ENCODE measurements at places on chromosomes 5 and 9.
A peak's percentile ranks its signal among the peaks of the same experiment; 100 is the strongest.

- no peak for DNase-seq
Observed at GRCh38 chr5:41831155-41831554, 39.1 kb downstream of the OXCT1 start.

- DNase-seq, result peak; percentile 88
Observed at GRCh38 chr5:88952344-88952743, 69.4 kb upstream of the MEF2C start.

DNA sequence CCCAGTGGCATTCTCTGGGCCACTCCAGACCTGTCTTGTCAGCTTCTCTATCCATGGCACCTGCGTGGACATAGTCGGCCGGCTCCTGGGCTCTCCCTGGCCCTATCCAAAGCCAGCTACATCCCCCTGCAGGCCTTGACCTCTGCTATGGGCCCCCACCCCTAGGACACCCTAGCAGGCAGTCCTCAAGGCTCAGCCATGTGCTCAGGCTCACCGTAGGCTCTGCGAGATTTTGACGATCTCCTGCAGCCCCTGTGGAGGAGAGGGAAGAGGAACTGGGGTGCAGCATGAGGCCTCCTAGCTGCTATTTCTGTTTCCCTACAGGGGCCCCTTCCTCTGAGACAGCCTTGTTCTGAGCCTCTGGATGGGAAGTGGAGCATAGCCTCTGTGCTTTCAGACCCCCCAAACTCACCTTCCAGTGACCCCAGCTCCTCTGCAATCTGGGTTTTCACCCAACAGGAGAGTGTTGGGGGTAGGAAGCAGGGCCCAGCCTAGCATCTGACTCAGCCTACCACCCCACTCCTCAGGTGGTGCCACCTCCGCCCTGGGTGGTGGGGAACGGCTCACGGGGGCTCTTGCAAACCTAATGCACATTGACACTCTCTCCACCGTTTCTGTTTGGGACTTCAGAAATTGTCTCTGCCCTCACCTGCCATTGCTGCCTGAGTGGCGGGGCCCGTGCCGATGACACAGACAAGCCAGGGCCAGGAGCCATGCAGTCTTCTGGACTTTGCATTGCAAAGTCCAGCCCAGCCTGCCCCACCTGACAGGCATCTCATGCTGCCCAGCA, 36.7 kb downstream of the HRH2 start:
- no peak for DNase-seq

- no peak for DNase-seq
Observed at GRCh38 chr5:30505014-30505886, 688.2 kb upstream of the CDH6 start.

GRCh38 chr9:111916234-111916645, 19.6 kb downstream of the UGCG start:
- no peak for DNase-seq

DNA sequence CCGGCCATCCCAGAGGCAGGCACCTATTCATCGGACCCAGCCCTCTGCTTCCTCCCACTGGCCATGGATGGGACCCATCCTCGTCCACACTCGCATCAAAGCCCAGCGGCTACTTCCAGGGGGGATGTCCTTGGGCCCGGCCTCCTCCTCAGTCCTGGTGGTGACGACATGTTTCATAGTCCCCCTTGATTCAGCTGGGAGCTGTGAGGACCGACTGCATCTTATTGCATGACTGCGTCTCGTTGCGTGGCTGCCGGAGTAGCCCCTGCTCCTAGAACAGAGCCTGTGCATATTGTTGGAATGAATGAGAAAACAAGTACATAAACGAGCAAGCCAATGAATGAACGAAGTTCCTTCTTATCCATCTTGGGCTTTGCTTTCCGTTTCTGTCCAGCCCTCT, 12.8 kb downstream of the NCS1 start:
- DNase-seq, result no peak

- DNase-seq, result no peak
Observed at GRCh38 chr9:114006931-114007691, 71.0 kb downstream of the AMBP start.

DNA sequence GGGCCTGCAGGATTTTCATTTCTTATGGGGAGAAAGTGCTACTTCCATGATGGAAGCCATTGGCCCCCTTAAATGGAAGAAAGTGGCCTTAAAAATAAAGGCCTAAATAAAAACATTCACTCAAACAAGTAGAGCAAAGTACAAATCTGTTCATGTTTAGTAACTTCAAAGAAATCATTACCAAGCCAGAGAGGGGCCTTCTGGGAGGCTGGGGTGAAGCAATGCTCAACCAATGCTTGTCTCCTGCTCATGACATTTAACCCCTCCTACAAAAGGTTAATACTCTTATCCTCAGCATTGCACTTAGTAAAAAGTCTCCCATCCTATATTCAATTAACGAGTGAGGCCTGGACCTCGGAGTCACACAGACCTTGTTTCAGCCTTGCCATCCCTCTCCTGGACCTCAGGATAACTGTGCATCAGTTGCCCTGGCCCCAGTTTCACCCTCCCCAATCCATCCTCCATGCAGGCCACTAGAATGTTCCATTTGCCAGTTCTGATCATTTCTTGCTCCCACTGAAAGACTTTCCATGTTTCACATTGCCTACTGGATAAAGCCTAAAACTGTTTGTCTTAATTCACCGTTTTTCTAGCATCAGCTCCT, 36.9 kb upstream of the ALDH1B1 start:
- no peak for DNase-seq

- no peak for DNase-seq
Observed at GRCh38 chr5:83531661-83532060, 60.1 kb downstream of the VCAN start.

- DNase-seq, result no peak
Observed at GRCh38 chr5:138869763-138870500, 5.2 kb downstream of the LRRTM2 start.

- no peak for DNase-seq
Observed at GRCh38 chr9:132609184-132609583, 26.8 kb downstream of the BARHL1 start.

DNA sequence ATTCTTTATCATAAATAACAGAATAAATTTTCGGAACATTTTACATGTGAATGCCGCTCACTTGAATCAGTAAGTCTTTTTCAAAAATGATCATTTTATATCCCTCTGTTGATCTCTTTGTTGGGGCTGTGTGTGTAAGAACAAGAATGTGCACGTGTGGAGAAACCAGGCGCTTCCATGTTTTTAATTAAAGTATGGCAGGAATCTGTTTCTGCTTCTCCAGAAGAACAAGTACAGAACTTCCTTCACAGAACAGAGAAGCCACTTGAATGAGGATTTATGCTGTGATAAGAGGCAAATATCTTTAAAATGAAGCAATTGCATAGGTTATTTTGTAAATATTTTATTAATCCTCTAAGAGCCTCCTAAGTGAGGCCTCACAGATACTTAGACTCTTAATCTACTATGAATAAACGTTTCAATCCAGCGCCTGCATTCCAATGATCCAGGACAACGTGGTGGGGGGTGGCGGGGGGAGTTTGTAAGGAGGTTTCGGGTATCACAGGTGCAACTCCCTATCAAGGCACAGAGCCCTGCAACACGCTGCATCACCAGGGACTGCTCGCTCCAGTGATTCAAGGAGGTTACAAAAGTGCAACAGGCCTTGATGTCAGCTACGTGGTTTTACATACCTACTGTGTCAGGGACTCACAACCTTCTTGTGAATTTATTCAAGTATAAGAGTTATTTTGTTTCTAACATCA, 409.2 kb downstream of the BNC2 start:
- DNase-seq, result no peak

- DNase-seq, result no peak
Observed at GRCh38 chr5:149702934-149703646, 27.0 kb upstream of the PPARGC1B start.

DNA sequence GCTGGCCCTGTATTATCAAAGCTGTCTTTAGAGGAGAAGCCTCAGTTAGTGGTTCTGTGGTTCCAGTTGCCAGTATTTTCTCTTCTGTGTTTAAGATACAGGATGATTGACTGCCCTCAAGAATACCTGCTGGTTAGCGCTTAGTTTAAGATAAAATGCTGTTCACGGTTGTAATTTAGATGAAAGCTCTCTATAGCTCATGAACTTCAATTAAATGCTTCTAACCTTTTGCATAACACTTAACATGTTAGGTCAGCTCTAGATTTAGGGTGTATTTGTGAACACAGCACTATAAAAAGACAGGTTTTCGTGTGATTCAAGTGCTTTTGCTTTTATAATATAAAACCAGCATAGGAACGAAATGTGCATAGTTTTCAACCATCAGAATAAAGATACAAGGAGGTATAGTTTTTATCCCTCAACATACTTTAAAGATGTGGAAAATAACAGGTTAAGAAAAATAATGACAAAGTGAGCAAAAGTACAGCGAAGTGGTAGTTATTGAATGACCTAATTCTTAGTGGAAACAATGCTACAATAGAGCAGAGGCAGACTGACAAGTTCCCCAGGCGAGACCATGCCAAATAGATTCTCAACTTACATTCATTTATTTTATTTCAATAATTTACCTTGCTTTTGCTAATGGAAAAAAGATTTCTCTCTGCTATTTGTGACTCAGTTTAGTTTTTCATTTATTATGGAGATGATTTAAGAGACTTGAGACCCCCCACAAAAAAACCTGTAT, 602.6 kb upstream of the DMAC1 start:
- peak; percentile 10 for DNase-seq

- no peak for DNase-seq
Observed at GRCh38 chr9:13990331-13990730, 323.6 kb downstream of the NFIB start.

GRCh38 chr5:173456751-173457171, 128.5 kb upstream of the STC2 start:
- no peak for DNase-seq

- no peak for DNase-seq
Observed at GRCh38 chr5:61641748-61642565, 309.9 kb downstream of the ZSWIM6 start.

DNA sequence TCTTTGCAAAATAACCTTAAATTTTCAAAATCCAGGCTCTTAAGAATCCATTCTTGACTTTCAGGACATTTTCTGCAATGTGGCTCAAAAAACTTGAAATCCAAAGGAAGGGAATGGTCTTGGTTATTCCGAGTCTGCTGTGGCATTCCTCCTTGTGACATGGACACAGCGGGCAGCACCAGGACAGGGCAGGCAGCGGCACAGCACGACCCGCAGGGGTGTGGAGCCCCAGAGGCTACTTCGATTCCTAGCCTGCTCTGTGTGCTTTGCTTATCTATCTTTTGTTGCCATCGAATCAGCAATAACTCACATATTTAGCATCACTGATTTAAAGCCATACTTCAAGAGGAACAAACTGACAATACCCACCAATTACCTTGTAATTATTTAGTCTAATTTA, 420.2 kb upstream of the IRX1 start:
- no peak for DNase-seq

GRCh38 chr9:121273064-121273775, 5.3 kb downstream of the GSN start:
- no peak for DNase-seq

GRCh38 chr5:37816883-37817282, 23.0 kb downstream of the GDNF start:
- no peak for DNase-seq

DNA sequence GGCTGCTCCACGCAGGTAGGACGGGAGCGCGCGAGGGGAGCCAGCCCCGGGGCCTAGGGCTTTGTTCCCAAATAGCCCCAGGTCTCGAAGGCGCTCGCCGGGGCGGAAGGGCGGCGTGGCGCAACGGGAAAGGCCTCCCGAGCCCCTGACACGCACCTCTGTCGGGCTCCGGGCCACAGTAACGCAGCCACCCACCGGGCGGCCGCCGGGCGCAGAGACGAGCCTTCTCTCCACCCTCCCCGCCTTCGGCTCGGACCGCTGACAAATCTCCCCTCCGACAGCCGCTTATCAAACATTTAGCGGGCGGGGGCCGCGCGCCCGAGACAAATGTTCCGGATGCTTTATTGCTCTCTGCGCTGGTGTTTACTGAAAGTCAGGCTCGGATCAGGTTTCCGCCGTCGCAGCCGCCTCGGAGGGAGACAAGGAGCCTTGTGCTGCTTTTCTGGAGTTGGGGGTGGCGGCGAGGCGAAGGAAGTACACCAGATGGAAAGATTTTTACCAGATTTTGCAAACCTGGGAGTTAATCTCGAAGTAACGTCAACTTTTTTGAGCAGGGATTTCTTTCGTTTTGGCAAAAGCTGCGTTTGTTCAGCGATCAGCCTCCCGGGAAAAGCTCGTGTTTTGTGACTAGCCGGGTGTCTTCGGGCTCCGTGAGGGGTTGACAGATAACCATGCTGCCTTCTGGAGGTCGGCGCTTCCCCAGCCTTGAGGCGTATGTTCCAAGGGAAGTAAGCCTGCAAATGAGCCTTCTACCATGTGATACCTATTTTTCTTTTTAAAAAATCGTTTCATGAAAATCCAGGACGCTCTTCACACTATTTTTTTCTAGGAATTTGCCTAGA, 950 bp downstream of the RGMB start:
- DNase-seq, result no peak

GRCh38 chr5:171801-172331, 19.4 kb upstream of the LRRC14B start:
- DNase-seq, result no peak

GRCh38 chr5:158897444-158898160, 202.1 kb downstream of the EBF1 start:
- no peak for DNase-seq

- DNase-seq, result no peak
Observed at GRCh38 chr5:112684737-112685136, 52.9 kb upstream of the APC start.

GRCh38 chr9:37542895-37543294, 33.3 kb downstream of the FBXO10 start:
- DNase-seq, result no peak

- no peak for DNase-seq
Observed at GRCh38 chr5:141973871-141974595, 5.1 kb downstream of the RNF14 start.

DNA sequence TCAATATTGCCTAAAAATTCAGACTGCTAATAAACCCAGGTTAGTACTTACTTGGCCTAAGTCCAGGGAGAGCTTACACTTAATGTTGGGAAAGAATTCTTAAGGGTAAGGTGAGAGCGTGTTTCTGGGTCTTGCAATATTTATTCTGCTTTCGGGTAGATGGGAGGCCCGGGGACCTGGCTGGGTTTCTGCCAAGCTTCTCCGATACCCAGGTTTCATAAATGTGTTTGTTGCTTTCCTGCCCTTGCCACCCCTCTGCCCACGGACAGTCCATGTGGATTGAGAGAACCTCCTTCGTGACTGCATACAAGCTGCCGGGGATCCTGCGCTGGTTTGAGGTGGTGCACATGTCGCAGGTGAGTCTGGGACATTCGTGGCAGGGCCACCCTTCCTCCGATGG, 48.4 kb upstream of the FOXI1 start:
- no peak for DNase-seq

DNA sequence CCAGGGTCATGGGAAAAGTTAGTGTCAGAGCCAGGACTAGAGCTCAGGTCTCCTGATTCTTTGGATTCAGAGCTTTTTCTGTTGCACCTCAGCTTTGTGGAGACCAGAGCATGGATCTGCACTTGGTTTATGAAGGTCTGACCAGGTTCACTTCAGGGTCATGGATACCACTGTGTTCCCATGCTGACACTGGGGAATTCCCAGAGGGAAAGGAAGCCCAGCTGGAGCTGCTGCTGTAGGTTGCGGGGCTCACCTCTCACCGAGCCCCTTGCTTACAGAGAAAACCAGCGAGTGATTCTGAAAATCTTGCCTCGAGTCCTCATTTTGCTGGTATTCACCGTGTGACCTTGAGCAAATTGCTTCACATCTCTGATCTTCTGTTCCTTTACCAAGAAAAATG, 83.0 kb downstream of the RGS3 start:
- DNase-seq, result no peak
